ENCODE measurements at places on chromosomes 16 and 17. TPM values are rescaled to one million over a fixed set of nuclear protein-coding genes. Genes with fewer than 3 reads are reported as not detected.

The CDK5R1 gene
- total RNA-seq = 3.2 TPM

The CBX8 gene
- total RNA-seq = 23.8 TPM

The MKS1 gene
- 10.6 TPM for total RNA-seq

The CPHXL2 gene
- total RNA-seq = not detected

The METTL2A gene
- 31.9 TPM for total RNA-seq

The BCAR1 gene
- 82.8 TPM for total RNA-seq

The TP53I13 gene
- total RNA-seq = 64.0 TPM

The CACNG5 gene
- not detected for total RNA-seq

The PLCD3 gene
- total RNA-seq = 216 TPM

The ARHGAP44 gene
- 3.1 TPM for total RNA-seq

The DHRS7C gene
- total RNA-seq = not detected

The NKD1 gene
- 0.12 TPM for total RNA-seq

The ZG16B gene
- 0.92 TPM for total RNA-seq

The DNAH9 gene
- not detected for total RNA-seq

The LITAFD gene
- not detected for total RNA-seq

The SOST gene
- total RNA-seq = not detected

The TPSG1 gene
- total RNA-seq = not detected

The DYNC1LI2 gene
- total RNA-seq = 51.9 TPM

The FOXL1 gene
- total RNA-seq = 1.0 TPM

The TPSD1 gene
- 0.03 TPM for total RNA-seq

The PDE6G gene
- total RNA-seq = 2.5 TPM

The ZNF385C gene
- total RNA-seq = 0.13 TPM

The TP53TG3 gene
- total RNA-seq = 0.57 TPM

The KRT16 gene
- total RNA-seq = 0.72 TPM

The KRTAP16-1 gene
- total RNA-seq = not detected

The CHRNE gene
- total RNA-seq = 0.06 TPM

The INCA1 gene
- total RNA-seq = 1.3 TPM

The RNF43 gene
- total RNA-seq = 0.61 TPM

The NEUROD2 gene
- total RNA-seq = not detected

The RNF166 gene
- total RNA-seq = 16.0 TPM

The IL17C gene
- not detected for total RNA-seq

The DNAAF8 gene
- total RNA-seq = 2.0 TPM

The GNG13 gene
- total RNA-seq = not detected

The CNTNAP1 gene
- 5.5 TPM for total RNA-seq

The EMP2 gene
- total RNA-seq = 21.5 TPM

The TMEM114 gene
- not detected for total RNA-seq

The KRT12 gene
- not detected for total RNA-seq

The CBFA2T3 gene
- total RNA-seq = 0.47 TPM

The TUBG2 gene
- 26.1 TPM for total RNA-seq
